Hippocampal formation (tissue), 2 donors: ENCODE measurements at places on chromosomes 4 and X.
A peak's percentile ranks its signal among the peaks of the same experiment; 100 is the strongest.

DNA sequence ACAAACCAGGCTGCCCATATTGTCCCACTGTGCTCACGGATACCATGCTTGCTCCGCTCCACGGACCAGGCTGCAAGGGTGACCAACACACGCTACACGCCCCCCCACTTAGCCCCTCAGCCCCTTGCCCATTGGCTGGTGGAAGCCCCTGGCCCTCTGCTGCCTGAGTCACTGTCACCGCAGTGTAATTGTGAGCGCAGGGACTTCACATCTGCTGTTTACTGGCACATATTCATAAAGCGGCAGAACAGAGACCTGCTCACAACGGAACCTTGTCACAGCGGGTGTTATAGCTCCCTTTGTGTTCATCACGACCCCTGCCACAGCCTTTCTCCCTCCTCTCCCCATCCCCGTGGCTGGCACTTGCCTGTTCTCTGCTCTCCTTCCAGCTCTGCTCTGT, 83.7 kb downstream of the PSAPL1 start:
- peak; percentile 81 for DNase-seq

- no peak for DNase-seq
Observed at GRCh38 chrX:153886915-153887314, 942 bp upstream of the L1CAM start.

- DNase-seq = no peak
Observed at GRCh38 chrX:81238166-81238565, 36.3 kb downstream of the SH3BGRL start.

DNA sequence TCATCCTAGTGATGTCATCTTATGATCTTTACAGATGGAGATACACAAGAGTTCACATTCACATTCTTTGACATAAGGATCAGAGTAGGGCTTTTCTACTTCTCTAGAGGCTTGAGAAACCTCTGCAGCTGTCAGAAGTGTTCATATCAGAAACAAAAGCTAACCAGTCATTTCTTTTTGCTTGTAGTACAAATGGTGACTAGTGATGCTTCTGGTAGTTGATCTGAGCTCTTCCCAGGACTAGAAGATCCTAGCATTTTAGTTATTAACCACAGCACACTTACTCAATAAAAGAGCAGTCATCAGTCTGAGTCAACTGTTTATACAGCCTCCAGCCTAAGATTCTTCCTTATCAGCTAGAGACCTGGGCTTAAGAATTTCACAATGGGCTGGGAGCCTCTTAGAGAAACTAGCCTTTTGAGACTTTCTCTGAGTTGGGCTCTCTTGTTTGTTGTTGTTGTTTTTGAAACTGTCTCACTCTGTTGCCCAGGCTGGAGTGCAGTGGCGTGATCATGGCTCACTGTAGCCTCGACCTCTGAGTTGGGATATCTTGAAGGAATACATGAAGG, 84.1 kb downstream of the TMEM164 start:
- no peak for DNase-seq

- DNase-seq = no peak
Observed at GRCh38 chr4:156764145-156764544, 207.5 kb downstream of the PDGFC start.

DNA sequence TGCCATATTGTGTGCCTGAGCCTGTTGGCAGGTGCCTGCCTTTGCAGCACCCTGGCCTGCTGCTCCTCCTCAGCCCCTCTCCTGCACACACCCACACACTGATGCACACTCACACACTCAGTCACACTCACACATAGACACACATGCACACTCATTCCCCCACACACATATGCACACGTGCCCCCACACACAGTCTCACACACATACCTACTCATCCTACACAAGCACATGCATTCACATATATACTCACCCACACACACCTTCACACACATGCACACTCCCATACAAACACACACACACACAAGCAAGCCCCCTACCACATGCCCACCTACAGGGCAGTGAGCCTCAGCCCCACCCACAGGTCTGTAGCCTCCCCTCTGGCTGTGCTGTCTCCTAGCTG, 245.0 kb downstream of the EVC2 start:
- DNase-seq = no peak

GRCh38 chr4:81494031-81494431, 22.3 kb upstream of the RASGEF1B start:
- DNase-seq = no peak

DNA sequence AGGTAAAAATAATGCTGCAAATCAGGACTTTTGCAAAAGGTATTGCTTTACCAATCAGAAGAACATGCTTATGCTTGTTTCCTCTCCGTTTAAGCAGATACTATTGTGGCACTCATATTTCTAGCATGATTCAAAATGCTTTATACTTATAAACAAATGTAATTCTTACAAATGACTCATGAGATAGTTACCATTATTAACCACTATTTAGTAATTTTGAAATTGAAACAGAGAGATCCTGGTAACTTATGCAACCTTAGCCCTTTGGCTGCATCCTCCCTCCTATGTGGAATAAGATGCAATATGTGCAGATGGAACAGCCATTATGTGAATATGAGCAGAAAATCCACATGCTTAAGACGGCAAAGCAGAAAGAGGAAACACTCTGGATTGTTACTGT, 164.7 kb downstream of the PCDH18 start:
- no peak for DNase-seq

DNA sequence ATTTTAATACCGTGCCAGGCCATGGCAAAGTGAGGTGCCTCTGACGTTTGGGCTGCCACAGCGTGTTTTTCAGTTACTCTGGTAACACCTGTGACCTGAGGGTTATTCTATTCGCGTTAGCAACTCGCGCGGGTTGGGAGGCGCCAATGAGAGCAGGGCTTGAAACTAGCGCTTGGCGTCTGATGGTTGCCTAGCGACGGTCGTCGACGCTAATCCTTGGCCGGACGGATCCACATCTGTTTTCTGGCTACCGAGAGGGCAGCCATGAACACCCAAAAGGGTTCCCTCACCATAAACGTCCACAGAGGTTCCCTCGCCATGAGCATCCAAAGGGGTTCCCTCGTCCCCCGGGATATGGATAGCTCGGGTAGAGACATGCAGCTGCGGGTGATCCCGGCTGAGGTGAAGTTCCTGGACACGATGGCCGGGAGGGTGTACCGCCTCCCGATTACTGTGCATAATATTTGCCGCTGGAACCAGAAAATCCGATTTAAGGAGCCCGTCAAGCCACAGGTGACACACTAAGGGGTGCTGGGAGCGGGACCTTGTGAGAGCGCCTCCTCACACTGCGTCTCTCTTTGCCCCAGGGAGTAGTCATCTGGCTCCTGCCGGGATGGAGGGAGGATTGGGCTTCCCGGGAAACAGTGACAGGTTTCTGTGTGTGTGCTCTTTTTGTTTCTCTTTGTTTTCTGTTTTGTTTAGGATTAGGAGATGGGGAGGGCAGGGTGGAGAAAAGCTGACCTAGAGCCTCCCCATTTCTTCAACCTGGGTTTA, at the start of gene CFAP47:
TSS of gene CFAP47 (plus strand) at position 199 of the 774 bp plus-strand sequence. CDS start at position 265, 66 bp downstream.
- DNase-seq = peak; percentile 2

DNA sequence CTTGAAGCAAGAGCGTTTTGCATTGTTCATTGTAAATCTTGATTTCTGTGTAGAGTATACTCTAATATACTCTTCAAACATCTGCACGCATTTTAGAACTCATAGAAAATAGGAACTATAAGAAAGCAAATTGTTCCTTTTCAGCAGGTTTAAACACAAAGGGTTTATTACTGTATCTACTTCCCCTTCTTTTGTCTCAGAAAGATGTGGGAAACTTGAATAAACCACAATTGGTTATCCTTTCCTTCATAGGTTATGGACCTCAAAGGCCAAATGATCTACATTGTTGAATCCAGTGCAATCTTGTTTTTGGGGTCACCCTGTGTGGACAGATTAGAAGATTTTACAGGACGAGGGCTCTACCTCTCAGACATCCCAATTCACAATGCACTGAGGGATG, 46.0 kb upstream of the GUCY1B1 start:
- DNase-seq = no peak

GRCh38 chr4:148445071-148445859, 3.1 kb upstream of the NR3C2 start:
- no peak for DNase-seq

DNA sequence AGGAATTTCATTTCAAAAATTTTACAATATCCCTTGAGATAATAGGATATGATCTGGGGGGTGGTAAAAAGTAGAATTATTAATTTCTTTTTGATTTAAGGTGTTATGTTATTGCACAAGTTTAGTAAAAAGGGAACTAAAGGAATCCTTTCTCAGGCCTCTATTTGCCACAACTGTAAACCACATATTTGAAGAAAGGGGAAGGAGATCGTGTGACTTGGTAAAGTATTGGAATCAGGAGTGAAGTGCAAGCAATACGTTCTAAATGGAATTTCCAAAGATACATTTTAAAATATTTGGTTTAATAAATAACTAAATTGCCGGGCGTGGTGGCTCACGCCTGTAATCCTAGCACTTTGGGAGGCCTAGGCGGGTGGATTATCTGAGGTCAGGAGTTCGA, 35.3 kb upstream of the SCRG1 start:
- DNase-seq = no peak

DNA sequence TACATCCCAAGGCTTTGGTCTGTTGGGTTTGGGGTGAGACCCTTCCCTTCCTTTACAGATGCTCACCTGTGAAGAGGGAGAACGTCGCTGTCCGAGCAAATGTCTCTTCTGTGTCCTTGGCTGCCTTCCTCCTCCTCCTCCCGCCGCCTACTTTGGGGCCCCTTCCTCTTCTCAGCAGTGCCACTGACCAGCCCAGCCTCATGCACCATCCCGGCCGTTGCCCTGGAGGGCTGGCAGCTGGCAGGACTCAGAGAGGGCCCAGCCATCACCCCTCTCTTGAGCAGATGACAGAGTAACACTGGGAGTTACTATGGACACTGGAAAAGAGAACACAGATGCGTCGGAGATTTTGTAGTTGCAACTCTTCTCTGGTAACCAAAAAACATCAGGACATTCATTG, 68.2 kb downstream of the TRMT44 start:
- DNase-seq = no peak

DNA sequence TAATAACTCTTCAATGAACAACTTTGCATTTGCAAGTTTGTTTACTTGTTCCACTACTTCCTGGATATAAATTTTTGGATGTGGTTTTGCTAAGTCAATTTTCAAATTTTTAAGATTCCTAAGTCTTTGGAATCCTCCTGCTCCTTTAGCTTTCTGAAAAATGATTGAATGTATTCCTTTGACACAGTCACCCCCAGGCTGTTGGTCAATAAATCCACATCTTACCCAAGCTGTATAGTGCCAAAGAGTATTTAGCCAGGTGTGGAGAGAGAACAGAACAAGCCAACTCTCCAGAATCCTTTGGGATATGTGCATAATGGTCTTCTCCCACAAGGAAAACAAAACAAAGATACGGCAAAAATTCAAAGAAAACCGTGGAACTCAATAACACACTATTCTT, 56.9 kb upstream of the INTU start:
- DNase-seq = no peak

- no peak for DNase-seq
Observed at GRCh38 chr4:15898902-15899301, 39.6 kb downstream of the FGFBP1 start.

GRCh38 chr4:85084371-85085094, 118.0 kb upstream of the WDFY3 start:
- DNase-seq = no peak

- DNase-seq = no peak
Observed at GRCh38 chrX:41543025-41543424, 95.9 kb downstream of the NYX start.

DNA sequence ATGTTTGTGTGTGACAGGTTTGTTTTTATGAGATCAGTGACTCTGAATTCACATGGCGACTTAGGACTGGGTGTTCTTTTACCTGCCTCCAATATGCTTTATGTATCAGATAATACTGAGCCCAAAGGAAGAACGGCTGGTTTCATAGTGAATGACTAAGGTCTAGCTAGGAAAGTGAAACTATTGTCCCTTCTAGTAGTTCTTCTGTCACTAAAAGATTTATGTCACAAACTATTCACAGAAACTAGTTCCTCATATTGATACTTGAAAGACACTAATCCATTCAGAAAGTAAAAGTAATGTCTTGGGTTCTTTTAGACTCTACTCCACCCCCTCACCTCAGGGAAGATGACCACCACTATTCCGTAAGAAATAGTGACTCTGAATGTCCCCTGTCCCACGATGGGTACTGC, 81.7 kb downstream of the EGF start:
- no peak for DNase-seq
